ENCODE measurements at places on chromosomes 1 and 21.

GRCh38 chr1:36740446-36740845 is 257.7 kb upstream of the CSF3R start:
- no peak for DNase-seq

- DNase-seq = no peak
Measured at GRCh38 chr1:212614453-212615200, 6.1 kb downstream of the ATF3 start.

DNA sequence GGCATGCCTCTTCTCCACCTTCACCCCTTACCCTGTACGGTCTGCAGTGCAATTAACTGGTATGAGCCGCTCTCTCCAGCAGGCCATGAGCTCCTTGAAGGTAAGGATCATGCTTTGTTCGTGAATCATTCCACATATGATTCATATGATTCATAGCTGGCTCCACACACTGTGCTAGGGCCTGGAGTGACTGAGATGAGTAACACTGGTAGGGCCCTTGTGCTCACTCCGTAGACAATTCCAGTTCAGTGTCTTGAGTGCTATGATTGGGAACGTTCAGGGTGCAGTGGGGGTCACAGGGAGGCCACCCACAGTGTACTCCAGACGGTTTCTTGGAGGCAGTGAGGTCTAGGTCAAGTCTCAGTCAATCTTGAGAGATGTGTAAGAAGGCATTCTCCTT is 239.8 kb downstream of the LMX1A start:
- peak; percentile 22 for DNase-seq

GRCh38 chr1:24206083-24206464 is 19.0 kb upstream of the IFNLR1 start:
- DNase-seq = no peak

DNA sequence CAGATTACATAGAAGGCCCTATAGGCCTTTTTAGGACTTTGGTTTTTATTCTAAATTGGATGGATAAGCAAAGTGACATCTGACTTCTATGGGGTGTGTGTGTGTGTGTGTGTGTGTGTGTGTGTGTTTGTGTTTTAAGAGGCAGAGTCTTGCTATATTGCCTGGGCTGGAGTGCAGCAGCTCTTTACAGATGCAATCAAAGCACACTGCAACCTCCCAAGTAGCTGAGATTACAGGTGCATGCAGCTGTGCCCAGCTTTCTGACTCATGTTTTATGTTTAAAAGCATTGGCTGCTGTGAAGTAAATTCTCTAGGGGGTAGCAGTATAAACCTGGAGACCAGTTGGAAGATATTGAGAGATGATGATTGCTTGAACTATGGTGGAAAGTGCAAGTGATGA is 12.4 kb upstream of the EVI5 start:
- DNase-seq = no peak

- no peak for DNase-seq
Measured at GRCh38 chr21:28554660-28555475, 437.8 kb downstream of the LTN1 start.
